ENCODE measurements at places on chromosomes 3 and 15.

GRCh38 chr3:62445275-62445674, 71.9 kb upstream of the FEZF2 start:
- DNase-seq: no peak

DNA sequence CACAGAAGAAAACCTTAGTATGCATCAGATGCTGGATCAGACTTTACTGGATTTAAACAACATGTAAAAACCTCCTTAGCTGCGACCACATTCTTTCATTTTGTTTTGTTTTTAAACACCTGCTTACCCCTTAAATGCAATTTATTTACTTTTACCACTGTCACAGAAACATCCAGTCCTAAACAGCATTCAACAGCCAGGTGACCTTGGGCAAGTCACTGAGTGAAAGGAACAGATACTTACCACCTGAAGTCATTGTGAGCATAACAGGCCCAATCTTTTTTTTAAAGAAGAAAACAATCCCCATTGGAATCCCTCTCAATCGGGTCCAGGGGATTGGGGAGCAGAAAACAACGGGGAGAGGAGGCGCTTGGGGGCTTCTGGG, 390 bp downstream of the STARD5 start:
- DNase-seq: no peak

DNA sequence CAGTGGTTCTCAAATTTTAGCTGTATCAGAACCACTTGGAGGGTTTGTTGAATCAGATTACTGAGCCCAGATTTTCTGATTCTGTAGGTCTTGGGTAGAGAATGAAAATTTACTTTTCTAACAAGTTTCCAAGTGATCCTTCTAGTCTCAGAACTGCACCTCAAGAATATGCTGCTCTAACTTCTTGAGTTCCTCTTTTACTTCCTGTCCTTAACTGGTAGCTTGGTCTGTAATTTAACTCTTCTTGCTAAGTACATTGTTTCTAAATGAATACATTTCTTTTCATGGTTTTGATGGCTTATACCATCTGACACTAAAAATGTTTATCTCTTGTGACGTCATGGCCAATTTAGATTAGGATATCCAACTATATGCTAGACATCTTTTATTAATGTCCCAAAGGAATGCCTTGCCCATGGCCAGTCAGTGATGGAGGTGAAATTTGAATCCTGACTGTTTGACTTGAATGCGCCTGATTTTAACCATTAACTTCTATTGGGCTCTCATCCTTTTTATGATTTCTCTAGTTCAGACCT, 262.6 kb upstream of the NAALADL2 start:
- DNase-seq: no peak

DNA sequence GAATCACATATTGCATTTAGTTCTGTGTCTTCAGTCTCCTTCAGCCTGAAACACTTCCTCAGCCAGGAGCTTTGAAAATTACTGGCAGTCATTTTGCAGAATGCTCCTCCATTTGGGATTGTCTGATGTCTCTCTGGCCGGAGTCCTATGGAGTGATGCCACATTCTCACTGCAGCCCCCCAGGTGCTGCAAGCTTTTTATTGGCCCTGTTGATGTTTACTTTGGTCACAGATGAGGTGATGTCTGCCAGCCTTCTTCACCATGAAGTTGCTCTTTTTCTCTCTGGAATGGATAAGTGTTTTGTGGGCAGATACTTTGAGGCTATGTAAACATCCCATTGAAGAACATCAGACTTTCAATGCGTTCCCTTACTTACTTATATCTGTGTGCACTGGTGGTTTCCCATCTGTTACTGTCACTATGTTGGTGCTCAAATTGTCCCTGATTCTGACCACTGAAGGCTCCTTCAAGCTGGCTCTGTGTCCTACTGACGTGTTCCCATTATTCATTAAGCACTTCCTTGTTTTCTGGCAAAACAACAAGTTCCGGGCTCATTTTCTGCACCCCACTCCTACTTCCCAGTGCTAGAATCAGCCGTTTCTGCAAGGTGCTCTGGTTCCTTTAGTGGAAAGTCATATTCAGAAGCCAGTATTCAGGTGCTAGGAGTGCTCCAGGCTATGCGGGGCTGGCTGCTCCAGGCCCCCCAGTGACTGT, 1.4 kb upstream of the CLEC3B start:
- no peak for DNase-seq
